ENCODE measurements at places on chromosomes 6 and 20.

- H3K27ac ChIP-seq, result peak overlapping the region; percentile 13
- no peak for DNase-seq
- peaks cover 45% of the 10 kb centered on the region for H3K4me1 ChIP-seq
- peak overlapping the region; percentile 96 for H3K4me3 ChIP-seq
- H3K27me3 ChIP-seq, result peaks cover 73% of the 10 kb centered on the region
Measured at GRCh38 chr6:101392586-101393230, 800 bp upstream of the GRIK2 start.

GRCh38 chr20:20666359-20666758 is 46.1 kb downstream of the RALGAPA2 start:
- no peaks in the 10 kb centered on the region for H3K27me3 ChIP-seq
- no peaks in the 10 kb centered on the region for H3K36me3 ChIP-seq
- H3K4me3 ChIP-seq, result no peak overlapping the region
- H3K27ac ChIP-seq, result peak overlapping the region; percentile 41
- H3K4me1 ChIP-seq, result peaks cover 16% of the 10 kb centered on the region

DNA sequence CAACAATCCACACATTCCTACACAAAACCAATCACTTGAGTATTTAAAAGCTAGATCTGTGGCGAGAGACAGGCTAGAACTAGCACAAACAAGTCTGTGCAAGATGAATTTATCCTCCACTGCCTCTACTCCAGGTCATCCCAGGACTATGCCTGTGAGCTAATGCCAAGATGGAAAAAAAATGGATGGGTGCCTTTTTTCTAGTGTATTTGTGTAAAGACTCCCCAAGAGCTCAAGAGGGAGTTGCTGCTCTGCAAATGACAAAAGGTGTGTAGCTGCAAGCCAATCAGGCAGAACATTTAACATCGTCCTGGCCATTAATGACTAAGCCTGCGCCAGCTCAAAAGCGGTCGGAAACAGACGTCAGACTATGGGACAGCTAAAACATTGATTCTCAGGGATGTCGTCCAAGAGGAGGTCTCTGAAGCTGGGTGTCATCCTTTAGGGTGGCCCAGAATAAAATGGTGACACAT is 21.9 kb downstream of the ATXN1 start:
- H3K4me3 ChIP-seq, result no peak overlapping the region
- no peaks in the 10 kb centered on the region for H3K36me3 ChIP-seq
- H3K27me3 ChIP-seq, result no peaks in the 10 kb centered on the region

DNA sequence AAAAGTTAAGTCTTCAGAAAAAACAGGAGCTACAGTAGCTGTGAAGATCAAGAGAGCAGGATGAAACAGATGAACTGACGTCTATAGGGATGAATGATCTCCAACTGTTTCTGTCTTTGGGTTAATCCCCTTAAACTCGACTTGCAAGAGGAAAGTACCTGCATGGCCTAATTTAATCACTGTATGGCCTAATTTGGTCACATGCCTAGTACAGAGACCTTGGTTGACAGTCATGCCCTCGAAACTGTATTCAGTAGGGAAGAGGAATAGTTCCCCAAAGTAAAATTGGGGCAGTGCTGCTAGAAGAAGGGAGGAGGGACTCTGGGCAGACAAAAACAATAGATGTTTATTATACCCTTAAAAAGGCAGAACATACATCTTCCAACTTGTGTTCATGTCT is 10.0 kb upstream of the SMAP1 start:
- H3K4me3 ChIP-seq, result no peak overlapping the region
- no peak for DNase-seq
- H3K27me3 ChIP-seq, result peaks cover 6% of the 10 kb centered on the region

DNA sequence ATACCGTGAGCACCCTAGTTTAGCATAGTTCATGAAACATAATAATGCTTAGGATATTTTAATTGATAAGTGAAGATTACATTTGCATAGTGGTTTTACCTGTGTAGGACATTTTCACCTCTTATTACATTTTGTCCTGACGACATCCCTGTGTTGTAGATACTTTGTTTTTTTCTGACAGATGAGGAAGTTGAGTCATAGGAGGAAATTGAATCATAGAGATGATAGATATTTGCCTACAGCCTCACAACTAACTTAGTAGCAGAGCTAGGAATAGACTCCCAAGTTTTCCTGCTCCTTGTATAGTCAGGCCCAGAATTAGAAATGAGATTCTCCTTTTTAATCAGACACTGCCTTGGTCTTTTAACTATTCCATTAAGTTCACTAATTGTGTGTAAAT is 100.5 kb upstream of the SUPT3H start:
- no peak for DNase-seq
- H3K4me1 ChIP-seq, result peaks cover 10% of the 10 kb centered on the region

- H3K27me3 ChIP-seq, result peaks cover 54% of the 10 kb centered on the region
- no peak overlapping the region for H3K27ac ChIP-seq
- no peaks in the 10 kb centered on the region for H3K4me1 ChIP-seq
- no peak overlapping the region for H3K4me3 ChIP-seq
Measured at GRCh38 chr20:22629927-22630326, 45.6 kb upstream of the FOXA2 start.

DNA sequence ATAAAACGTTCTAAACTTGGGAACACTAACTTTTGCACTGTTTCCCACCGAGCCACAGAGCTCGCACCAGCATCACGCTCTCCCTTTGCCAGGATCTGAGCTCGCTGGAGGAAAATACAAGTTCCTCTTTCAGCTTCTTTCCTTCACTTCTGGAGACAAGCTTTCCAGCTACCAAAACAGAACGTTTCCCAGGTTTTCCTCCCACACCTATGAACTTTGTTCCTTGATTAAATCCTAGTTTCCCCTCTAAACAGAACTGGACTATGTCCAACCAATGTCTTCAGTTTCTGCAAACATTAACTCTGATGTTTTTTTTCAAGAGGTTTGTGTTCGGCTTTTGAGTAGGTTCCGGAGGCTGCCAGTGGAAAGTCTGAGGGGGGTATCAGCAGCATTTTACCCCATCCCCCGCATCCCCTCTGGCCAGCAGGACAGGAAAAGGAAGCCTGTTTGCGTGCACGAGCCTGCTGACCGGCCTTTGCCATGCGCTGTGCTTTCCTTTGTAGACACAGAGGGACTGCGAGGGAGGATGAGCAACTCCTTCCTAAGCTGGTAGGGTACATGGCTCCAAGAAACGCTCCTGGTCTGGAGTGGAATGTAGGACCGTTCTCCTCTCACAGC is 135.5 kb downstream of the LY86 start:
- no peak for DNase-seq
- H3K27ac ChIP-seq, result peak overlapping the region; percentile 61
- no peaks in the 10 kb centered on the region for H3K36me3 ChIP-seq

GRCh38 chr20:19750101-19750606 is 7.9 kb upstream of the RIN2 start:
- no peak overlapping the region for H3K4me3 ChIP-seq
- no peaks in the 10 kb centered on the region for H3K36me3 ChIP-seq
- H3K4me1 ChIP-seq, result no peaks in the 10 kb centered on the region
- peaks cover 3% of the 10 kb centered on the region for H3K27me3 ChIP-seq

GRCh38 chr6:33207552-33208090 is 679 bp upstream of the RING1 start:
- peak overlapping the region; percentile 98 for H3K27ac ChIP-seq
- peaks cover 68% of the 10 kb centered on the region for H3K4me1 ChIP-seq
- peaks cover 5% of the 10 kb centered on the region for H3K27me3 ChIP-seq
- peak; percentile 53 for DNase-seq
- H3K36me3 ChIP-seq, result peaks cover 21% of the 10 kb centered on the region

DNA sequence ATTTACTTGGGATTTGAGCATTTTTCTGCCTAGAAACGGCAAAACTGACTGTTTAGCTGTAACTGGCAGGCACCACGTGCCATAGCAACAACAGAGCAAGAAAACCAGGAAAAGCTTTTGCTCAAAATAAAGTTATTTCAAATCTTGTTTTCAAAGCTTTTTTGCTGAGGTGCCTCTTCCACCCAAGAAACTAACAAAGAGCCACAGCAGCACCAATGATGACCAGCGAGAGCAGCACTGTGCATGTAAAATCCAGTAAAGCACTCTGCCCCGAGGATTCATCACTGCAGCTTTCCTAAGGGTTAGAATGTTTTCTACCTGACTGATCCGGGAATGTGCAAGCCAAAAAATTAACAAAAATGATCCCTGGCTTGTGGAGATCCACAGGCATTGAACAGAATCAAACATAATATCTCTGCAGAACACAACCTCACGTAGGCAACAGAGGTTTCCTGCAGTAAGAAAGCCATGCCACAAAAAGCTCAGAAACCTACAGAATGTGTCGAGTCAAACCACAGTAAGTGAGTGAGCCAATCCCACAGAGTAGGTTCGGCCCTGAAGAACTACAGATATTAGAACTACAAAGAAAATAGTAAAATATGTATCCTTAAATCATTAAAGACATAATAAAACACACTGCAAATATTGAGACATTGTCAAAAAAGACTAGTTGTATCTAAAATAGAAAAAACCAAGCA is 7.4 kb upstream of the ULBP3 start:
- H3K36me3 ChIP-seq, result no peaks in the 10 kb centered on the region
- H3K27me3 ChIP-seq, result peaks cover 3% of the 10 kb centered on the region
- peaks cover 24% of the 10 kb centered on the region for H3K4me1 ChIP-seq
- DNase-seq, result no peak
- no peak overlapping the region for H3K4me3 ChIP-seq

DNA sequence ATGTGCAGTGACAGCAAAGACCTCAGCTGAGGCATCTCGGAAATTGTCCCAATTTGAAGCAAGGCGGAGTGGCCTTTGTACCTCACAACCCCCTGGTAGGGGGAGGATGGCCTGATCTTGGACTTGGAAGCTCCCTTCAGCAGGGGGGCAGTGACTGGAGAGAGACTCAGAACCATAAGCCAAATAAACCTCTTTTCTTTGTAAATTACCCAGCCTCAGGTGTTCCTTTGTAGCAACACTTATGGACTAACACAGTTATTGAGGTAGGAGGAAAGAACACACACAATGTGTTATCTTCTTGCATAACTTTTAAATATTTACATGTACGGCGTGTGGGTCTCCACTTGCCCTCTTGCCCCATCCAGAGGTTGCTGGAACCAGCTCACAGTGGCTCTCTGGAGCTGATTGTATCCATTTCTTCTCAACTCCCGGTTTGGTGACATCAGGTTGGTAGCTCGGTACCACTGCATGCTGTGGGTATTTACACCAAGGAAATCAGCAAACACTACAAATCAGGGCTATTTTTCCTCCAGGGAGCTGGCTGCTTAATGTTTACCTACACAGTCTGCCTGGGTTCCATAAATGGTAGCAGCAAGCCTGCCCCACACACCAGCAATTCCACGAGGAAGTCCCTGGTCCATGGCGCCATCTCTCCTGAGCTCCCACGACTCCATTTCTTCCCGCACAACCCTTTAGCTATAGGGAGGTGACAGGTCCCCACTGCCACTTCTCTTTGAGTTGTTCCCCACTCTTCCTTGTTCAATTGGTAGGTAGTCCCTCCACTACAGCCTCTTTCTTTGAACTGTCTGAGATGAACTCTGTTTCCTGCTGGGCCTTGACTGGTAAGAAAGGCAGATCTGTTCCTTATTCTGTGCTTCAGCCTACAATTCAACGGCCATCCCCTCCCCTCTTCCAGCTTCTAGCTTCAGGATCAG is 54.3 kb upstream of the TASP1 start:
- no peaks in the 10 kb centered on the region for H3K36me3 ChIP-seq
- no peaks in the 10 kb centered on the region for H3K27me3 ChIP-seq
- H3K4me1 ChIP-seq, result no peaks in the 10 kb centered on the region
- H3K27ac ChIP-seq, result no peak overlapping the region
- DNase-seq, result no peak

DNA sequence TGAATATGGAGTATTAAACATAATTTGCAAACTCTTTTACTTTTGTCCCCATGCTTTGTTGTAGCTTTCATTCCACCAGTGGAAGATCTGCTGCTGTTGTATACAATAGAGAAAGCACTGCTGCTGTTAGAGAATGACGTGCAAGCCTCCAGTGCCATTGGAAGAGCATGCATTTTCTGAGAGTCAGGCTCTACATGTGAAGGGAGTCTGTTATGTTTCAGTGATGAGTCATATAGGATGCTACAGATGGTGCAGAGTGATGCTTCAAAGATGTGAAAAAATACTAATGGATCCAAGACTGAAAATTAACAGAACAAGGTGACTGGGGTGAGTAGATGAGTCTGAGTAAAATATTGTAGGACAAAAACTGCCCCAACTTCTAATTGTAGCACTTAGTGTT is 22.4 kb upstream of the BACH2 start:
- no peak for DNase-seq
- no peak overlapping the region for H3K27ac ChIP-seq
- H3K4me3 ChIP-seq, result no peak overlapping the region
- H3K4me1 ChIP-seq, result no peaks in the 10 kb centered on the region
- no peaks in the 10 kb centered on the region for H3K36me3 ChIP-seq

- no peak overlapping the region for H3K4me3 ChIP-seq
- H3K4me1 ChIP-seq, result no peaks in the 10 kb centered on the region
- H3K36me3 ChIP-seq, result no peaks in the 10 kb centered on the region
- no peaks in the 10 kb centered on the region for H3K27me3 ChIP-seq
- no peak for DNase-seq
Measured at GRCh38 chr20:60760256-60761000, 491.6 kb upstream of the CDH4 start.

GRCh38 chr6:102981490-102982015 is 1588.0 kb downstream of the GRIK2 start:
- H3K4me1 ChIP-seq, result no peaks in the 10 kb centered on the region
- H3K27ac ChIP-seq, result no peak overlapping the region
- no peaks in the 10 kb centered on the region for H3K27me3 ChIP-seq
- no peaks in the 10 kb centered on the region for H3K36me3 ChIP-seq
- DNase-seq, result no peak
- H3K4me3 ChIP-seq, result no peak overlapping the region

DNA sequence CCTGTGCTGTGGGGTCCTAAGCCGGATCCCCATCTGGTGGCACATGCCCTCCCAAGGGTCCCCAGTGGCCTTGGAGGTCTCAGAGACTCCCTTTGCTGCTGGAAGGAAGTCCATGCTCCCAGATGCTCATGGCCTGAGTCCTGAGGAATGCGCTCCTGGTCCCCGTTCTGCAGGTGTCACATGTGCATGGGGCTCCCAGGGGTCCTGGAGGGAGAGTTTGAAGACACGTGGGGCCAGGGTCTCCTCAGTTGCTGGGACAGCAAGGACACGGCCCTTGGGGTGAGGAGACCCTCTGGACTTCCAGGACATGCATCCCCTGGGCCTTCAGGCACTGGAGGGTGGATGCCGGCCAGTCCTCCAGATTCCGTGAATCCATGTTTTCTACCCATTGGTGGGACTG is 11.7 kb downstream of the ZBP1 start:
- H3K27ac ChIP-seq, result no peak overlapping the region
- peaks cover 11% of the 10 kb centered on the region for H3K27me3 ChIP-seq
- H3K4me3 ChIP-seq, result no peak overlapping the region

DNA sequence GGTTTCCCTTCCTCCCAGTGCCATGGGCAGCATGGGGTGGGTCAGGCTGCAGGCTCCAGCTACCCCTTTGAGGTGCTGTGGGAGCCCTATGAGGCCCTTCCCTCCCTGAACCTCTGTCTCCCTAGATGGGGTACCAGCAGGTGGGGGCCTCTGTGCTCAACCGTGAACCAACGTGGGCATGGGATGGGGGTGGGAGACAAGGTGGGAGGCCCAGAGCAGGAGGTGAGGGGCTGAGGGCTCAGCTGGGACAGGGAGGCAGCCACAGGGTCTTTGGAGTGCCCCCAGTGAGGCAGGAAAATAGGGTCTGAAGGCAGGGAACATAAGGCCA is 33.3 kb downstream of the SUN5 start:
- no peak overlapping the region for H3K27ac ChIP-seq
- H3K36me3 ChIP-seq, result no peaks in the 10 kb centered on the region
- peaks cover 15% of the 10 kb centered on the region for H3K4me1 ChIP-seq
- H3K27me3 ChIP-seq, result no peaks in the 10 kb centered on the region
